Mesenchymal stem cell (in vitro differentiated cells and primary cell): ENCODE measurements at places on chromosomes 4 and X.

DNA sequence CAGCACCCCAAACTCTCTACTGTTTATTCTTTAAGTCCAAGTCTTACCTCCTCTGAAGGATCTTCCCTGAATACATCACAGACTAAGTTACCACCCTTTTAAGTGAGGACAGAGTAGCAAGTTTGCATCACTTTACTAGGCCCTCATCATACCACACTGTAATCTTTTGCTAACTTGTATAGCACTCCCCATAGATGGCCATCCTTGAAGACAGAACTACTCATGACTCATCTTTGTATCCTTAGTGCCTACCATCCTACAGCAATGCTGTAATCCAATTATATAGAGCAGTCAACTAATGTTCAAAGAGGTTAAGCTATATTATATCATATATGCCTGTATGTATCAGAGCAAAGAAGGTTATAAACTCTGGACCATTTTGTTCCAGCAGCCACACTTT, 101.4 kb downstream of the ADAMTS3 start:
- no peak for DNase-seq

DNA sequence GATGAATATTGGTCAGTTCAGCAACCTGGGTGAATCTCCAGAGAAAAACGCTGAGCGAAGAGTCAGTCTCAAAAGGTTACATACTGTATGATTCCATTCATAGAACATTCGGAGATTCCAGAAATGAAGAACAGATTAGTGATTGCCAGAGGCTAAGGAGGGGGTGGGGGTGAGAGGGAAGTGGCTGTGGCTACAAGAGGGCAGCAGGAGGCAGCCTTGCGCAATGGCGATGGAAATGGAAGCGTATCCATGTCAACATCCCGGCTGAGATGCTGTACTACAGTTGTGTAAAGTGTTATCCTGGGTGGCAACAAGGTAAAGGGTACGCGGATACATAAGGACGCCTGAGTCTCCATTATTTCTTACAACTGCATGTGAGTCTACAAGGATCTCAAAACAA, 18.0 kb downstream of the LYAR start:
- DNase-seq: peak; percentile 24

GRCh38 chrX:72366701-72367454, 61.2 kb upstream of the CITED1 start:
- DNase-seq: no peak

DNA sequence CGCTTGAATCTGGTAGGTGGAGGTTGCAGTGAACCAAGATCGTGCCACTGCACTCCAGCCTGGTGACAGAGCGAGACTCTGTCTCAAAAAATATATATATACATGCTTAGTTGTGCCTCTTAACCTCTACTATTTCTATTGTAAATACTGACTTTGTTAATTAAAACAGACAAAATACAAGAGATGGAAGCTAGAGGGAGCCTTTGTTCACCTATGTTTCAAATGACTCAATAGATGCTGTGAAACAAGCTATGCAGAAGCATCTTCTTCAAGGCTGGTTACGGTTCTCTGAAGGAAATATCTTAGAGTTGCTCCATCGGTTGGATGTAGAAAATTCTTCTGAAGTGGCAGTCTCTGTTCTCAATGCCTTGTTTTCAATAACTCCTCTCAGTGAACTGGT, 6.2 kb downstream of the NCAPG start:
- DNase-seq: peak; percentile 76

DNA sequence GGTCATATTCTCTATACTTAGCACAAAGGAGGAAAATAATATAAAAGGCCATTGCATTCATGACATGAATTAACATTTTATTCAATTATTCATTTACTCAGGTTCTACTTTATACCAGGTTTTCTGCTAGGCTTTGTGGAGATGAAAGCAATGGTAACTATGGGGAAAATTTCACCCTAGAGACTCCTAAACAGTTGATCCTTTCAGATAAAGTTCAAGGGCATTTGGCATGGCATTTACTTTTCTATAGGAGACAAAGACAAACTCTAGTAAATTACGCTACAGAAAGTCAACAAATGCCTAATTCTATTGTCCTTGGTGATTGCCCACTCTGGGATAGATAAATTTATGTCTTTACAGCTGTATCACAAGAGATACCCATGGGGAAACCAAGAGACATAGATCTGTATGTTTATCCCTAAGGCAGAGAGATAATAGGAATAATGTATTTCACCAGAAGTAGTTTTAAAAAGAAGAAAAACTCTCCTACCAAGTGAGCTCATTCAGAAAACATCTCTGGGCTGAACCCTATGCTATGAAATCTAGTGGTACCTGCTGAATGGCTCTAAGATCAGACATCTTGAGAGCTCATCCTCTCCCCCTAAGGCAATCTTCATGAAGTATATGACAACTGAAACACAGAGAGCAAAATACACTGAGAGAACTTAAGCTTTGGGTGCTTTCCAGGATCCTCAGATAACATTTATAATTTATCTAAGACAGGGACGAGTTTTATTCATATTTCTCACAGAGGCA, 316.7 kb downstream of the ANTXR2 start:
- DNase-seq: no peak

- DNase-seq: no peak
Measured at GRCh38 chr4:10281996-10282395, 165.4 kb upstream of the WDR1 start.

- no peak for DNase-seq
Measured at GRCh38 chr4:104976262-104976661, 170.4 kb upstream of the TET2 start.

GRCh38 chr4:86946868-86947500, 12.2 kb downstream of the AFF1 start:
- DNase-seq: no peak
